Transverse colon (tissue), 4 donors: ENCODE measurements at places on chromosomes 1 and 21. TPM values are rescaled to one million over a fixed set of nuclear protein-coding genes. Genes with fewer than 3 reads are reported as not detected.

DNA sequence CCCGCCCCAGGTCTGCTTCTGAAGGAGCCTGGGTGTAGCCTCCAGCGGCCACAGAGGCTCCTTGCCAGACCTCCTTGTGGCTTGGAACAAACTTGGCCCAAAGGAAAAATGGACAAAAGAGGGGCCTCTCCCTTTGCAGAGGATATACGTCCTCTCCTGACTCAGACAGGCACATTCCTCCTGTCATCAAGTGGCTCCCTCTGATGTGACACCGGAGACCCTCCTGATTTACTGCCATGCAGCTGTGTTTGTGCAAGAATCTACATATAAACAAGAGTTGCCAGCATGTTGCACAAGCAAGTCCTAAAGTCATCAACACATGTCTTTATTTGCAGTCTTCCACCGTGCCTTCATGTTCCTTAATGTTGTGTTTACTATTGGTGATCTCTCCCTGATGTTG lies 54.1 kb upstream of the F3 start:
- no peaks in the 10 kb centered on the region for H3K4me1 ChIP-seq
- no peak overlapping the region for H3K4me3 ChIP-seq
- H3K27ac ChIP-seq: no peak overlapping the region
- no peak for DNase-seq
- H3K27me3 ChIP-seq: no peaks in the 10 kb centered on the region
- H3K36me3 ChIP-seq: no peaks in the 10 kb centered on the region

KRTAP13-2 gene
- not detected for total RNA-seq

GRCh38 chr1:178684111-178684510 lies 40.9 kb upstream of the RALGPS2 start:
- no peaks in the 10 kb centered on the region for H3K36me3 ChIP-seq
- H3K27ac ChIP-seq: no peak overlapping the region
- no peaks in the 10 kb centered on the region for H3K4me1 ChIP-seq
- H3K4me3 ChIP-seq: no peak overlapping the region
- no peaks in the 10 kb centered on the region for H3K27me3 ChIP-seq
- no peak for DNase-seq

- peaks cover 84% of the 10 kb centered on the region for H3K4me1 ChIP-seq
- H3K4me3 ChIP-seq: peak overlapping the region; percentile 60
- no peaks in the 10 kb centered on the region for H3K36me3 ChIP-seq
- DNase-seq: no peak
Measured at GRCh38 chr1:1779320-1779675, 1.0 kb upstream of the NADK start.
